ENCODE measurements at places on chromosomes 1 and 21.

GRCh38 chr1:54615531-54616279 lies 7.6 kb downstream of the FAM151A start:
- no peak for DNase-seq

DNA sequence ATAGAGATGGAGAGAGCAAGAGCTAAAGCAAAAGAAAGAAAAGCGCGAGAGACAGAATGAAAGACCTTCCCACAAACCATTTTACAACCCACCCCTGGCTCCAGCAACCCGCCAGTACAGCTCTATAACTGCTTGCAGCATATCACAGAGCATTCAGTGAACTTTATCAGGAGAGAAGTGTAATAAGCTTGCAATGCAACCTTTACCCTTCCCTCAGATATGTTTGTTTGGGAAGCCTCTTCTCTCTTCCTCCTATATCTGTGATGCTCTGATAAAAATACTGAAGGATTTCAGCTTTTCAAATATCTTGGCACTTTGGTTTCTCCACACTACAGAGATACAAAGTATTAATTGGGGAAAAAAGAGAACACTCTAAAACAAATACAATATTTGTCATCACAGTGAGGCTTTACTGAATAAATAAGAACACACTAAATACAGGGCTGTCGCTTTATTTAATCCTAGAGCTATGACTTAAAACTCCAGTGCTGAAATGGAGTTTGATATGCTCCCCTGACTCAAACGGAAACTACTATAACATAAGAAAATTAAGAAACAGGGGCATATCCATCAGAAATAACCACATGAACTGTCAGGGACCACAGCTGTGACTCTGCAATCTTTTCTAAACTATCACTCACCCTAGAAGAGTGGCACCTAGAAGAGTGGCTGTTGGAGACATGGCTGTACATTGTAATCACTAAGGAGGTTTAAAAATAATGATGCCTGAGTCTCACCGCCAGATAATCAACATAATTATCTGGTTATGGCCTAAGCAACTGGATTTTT lies 6.7 kb downstream of the CRP start:
- no peak for DNase-seq

DNA sequence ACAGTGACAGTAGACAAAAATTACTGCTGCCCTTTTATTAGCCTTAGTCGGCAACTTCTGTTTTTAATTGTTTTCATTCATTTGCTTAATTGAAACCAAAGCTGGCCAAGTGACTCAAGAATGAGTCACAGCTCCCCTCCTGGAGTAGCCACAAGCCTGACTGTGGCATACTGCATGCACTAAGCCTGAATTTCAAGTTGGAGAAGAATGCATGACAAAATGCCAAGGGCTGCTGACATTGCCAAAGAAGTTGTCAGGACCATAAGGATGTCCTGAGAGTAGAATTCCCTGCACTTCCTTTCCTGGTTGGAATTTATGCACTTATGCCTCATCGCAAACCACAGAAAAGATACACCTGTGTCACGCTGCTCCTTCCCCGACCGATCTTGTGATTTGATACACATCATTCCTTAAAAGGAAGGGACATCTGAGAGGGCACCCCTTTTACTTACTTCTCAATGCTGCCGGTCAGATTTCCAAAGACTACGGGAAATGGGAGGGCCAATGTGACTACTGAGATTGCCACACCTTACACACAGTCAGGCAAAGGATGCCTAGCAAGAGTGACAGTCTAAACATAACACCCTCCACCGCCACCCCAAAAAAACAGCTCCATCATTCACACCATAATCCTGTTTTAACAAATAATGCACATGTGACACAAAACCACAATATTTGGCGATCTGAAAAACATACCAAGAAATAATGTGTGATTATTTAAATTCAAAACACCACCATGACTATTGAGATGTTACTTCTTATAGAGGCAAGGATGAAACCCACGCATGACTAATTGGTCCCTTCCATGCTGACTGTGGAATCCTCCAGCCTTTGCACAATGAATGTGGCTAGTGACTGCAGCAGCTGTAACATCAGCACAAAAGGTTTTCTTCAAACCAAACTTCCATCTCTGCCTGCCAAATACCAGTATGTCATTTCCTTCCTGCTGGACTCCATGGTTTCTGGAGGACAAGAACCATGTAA lies 28.2 kb downstream of the VAV3 start:
- peak; percentile 78 for DNase-seq

DNA sequence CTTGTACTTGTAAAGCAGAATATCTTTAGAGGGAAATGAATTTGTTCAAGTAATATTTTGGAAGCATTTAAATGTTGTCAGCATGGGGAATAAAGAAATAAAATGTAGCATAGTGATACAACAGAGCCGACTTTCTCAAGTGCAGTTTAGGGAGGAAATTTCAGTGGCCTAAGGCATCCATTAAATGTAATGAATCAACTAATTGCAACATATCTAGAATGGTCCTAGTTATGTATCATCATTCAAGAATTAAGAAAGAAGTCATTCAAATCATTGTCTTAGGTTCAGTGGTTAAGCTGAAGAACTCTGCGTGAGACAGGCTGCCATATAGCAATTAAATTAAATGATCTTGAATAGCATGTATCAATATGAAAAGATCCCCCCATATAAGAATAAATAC lies 360.7 kb downstream of the TBX15 start:
- DNase-seq = no peak

- no peak for DNase-seq
Measured at GRCh38 chr1:98502937-98503336, 158.6 kb upstream of the SNX7 start.

GRCh38 chr1:231194476-231194842 lies 32.6 kb downstream of the TRIM67 start:
- no peak for DNase-seq

DNA sequence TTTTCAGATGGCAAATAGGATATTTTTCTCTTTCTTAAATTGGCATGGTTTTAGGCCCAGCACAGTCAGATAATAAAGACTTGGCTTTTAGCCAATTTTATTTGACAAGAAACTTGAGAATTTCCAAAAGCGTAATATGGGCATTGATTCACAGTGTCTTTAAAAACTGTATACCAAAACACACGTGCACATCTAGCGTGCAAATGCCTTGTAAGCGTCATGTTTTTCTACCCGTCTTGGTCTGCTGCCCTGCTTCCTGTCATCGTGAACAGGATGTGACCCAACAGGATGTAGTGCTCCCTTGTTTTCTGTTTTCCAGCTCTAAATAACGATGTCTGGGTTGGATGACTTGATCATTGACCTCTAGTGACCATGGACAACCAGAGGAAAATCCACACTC lies 24.7 kb upstream of the SLC44A3 start:
- no peak for DNase-seq

DNA sequence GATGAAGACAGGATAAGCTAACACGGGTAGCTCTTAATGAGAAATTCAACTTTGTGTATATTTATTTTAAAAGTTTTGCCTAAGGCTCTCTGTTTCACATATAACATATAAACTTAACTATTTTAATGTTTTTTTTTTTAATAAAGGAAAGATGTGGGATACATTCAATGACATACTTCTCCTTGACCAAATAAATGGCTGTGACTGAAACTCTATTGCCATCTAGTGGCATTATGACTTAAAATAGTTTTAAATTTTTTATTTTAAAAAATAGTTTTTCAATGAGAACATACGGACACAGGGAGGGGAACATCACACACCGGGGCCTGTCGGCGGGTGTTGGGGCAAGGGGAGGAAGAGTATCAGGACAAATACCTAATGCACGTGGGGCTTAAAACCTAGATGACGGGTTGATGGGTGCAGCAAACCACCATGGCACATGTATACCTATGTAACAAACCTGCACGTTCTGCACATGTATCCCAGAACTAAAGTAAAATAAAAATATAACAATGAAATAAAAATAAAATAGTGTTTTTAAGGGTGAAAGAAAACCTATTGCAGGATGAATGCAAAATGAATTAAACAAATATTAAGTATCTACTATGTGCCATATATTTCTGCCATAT lies 83.4 kb downstream of the LYST start:
- DNase-seq = no peak

- peak; percentile 63 for DNase-seq
Measured at GRCh38 chr1:6770751-6771440, 14.4 kb upstream of the CAMTA1 start.

- no peak for DNase-seq
Measured at GRCh38 chr1:230375780-230376179, 50.4 kb downstream of the PGBD5 start.

DNA sequence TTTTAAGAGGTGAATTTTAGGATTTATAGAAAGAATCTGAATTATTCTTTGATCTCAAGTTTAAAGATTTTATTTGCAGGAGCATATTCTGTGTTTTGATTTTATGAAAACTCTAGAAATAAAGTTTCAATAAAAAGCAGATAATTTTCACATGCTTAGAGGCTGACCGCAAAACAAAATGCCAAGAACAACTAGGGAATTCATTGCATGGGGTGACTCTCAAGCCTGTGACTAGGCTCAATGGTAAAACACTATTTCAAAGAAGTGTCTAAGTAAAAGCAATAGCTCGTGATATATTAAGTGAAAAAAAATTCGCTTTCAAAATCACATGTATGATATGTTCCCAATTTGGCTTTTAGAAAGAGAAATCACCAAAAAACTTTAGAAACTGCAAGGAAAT lies 49.6 kb downstream of the RPL5 start:
- no peak for DNase-seq

GRCh38 chr1:183636783-183637182 lies 1.2 kb upstream of the ARPC5 start:
- DNase-seq = no peak

- DNase-seq = no peak
Measured at GRCh38 chr1:171515741-171516140, 30.4 kb downstream of the PRRC2C start.

GRCh38 chr1:206792939-206793607 lies 20.8 kb upstream of the IL10 start:
- no peak for DNase-seq

GRCh38 chr21:38954588-38955004 lies 148.9 kb downstream of the ETS2 start:
- DNase-seq = no peak

GRCh38 chr1:186757851-186758250 lies 70.9 kb upstream of the PLA2G4A start:
- no peak for DNase-seq

GRCh38 chr1:192846950-192847349 lies 38.1 kb downstream of the RGS2 start:
- no peak for DNase-seq

GRCh38 chr1:84159533-84160240 lies 15.6 kb downstream of the PRKACB start:
- DNase-seq = no peak

GRCh38 chr1:229013981-229014380 lies 256.9 kb upstream of the RAB4A start:
- no peak for DNase-seq
